ENCODE measurements at places on chromosomes 11 and 22.

DNA sequence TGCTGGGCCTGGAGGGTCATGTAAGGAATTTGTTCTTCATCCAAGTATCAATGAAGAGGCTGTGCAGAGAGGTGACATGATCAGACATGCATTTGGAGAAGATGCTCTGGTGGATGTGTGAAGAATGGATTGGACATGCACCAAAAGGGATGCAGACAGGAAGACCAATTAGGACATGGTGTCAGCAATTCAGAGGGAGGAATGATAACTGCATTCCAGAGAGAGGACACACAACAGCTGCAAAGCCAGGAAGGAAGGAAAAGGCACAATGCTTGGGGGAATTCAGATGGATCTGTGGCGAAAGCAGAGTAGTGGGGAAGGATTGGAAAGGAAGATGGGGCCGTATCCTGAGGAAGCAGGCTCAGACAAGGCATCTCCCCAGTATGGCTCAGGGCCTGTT lies 5.2 kb upstream of the ARRB1 start:
- no peak overlapping the region for H3K4me3 ChIP-seq
- no peaks in the 10 kb centered on the region for H3K4me1 ChIP-seq
- no peaks in the 10 kb centered on the region for H3K27me3 ChIP-seq

GRCh38 chr11:44351898-44352498 lies 42.1 kb upstream of the ALX4 start:
- H3K27me3 ChIP-seq = no peaks in the 10 kb centered on the region
- no peaks in the 10 kb centered on the region for H3K36me3 ChIP-seq
- DNase-seq = no peak
- no peak overlapping the region for H3K4me3 ChIP-seq
- no peaks in the 10 kb centered on the region for H3K4me1 ChIP-seq
- H3K27ac ChIP-seq = no peak overlapping the region

- H3K4me3 ChIP-seq = no peak overlapping the region
- peaks cover 9% of the 10 kb centered on the region for H3K4me1 ChIP-seq
- DNase-seq = peak; percentile 41
- no peaks in the 10 kb centered on the region for H3K27me3 ChIP-seq
- H3K27ac ChIP-seq = peak overlapping the region; percentile 67
Measured at GRCh38 chr11:121578251-121578976, 125.6 kb upstream of the SORL1-AS1 start.

DNA sequence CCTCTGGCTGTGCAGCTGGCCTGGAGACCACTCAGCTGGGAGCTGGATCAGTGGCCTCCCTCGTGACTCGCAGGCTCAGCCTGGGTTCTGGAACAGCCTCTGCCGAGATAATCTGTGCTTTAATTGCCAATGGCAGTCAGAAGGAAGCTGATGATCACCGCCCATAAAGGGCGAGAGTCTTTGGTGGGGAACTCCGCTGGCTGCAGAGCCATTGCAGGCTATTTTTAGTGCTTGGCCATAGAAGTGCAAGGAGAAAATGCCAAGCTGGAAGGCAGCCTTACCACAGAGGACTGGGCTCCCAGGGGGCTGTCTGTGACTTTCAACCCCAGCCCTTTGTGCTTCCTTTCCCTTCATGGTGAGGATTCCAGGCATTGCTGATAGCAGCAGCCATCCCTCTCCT lies 62.2 kb upstream of the TENM4 start:
- H3K4me3 ChIP-seq = no peak overlapping the region
- H3K4me1 ChIP-seq = no peaks in the 10 kb centered on the region
- no peaks in the 10 kb centered on the region for H3K36me3 ChIP-seq
- H3K27me3 ChIP-seq = no peaks in the 10 kb centered on the region
- DNase-seq = peak; percentile 29

DNA sequence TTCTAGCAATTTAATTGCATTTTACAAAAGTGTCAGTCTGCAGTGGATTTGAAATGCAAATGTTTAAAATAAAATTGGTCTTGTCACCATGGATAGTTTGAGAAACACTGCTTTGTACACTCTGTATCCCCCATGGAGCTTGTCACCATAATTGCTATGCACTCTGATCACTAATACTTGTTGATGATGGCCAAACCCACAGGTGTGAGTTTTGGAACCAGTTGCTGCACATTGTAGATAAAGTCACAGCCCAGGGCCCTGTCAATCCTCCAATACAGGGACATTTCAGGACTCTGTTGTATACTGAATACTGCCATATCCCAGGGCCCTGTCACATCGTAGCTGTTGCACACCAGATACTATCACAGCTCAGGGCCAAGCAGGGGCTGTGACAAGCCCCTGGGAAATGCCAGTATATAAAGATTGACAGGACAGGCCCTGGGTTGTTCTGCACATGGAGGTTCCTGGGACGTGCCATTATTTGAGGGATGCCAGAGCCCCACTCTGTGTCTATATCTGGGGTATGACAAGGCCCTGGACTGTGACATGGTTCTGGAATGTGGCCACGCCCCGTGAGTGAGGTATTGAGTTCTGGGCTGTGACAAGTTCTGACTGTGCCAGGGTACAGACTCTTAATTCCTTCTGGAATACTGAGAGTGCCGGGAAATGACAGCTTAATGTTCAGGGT lies 27.9 kb upstream of the SMPD1 start:
- no peak overlapping the region for H3K27ac ChIP-seq
- DNase-seq = peak; percentile 30
- H3K27me3 ChIP-seq = no peaks in the 10 kb centered on the region
- no peaks in the 10 kb centered on the region for H3K4me1 ChIP-seq
